Fibroblast of lung (primary cell): ENCODE measurements at places on chromosomes 7 and 10.

DNA sequence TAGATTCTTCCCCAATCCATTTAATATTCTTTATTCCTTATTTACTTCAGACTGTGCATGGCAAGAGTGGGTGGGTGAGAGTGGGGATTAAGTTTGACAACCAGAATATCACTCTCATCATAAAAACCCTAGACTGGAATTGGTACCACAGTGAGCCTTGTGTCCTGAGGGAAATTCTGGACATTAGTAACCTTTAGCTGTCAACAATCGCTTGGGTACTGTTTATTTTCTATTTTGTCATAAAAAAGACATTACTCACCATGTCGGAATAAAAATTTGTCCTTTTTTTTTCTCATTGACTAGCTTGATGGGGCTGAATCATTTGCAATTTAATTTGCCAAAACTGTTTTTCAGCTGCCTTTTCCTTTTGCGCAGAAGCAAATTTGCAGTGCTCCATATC is 176.1 kb upstream of the SEMA3C start:
- DNase-seq, result no peak

DNA sequence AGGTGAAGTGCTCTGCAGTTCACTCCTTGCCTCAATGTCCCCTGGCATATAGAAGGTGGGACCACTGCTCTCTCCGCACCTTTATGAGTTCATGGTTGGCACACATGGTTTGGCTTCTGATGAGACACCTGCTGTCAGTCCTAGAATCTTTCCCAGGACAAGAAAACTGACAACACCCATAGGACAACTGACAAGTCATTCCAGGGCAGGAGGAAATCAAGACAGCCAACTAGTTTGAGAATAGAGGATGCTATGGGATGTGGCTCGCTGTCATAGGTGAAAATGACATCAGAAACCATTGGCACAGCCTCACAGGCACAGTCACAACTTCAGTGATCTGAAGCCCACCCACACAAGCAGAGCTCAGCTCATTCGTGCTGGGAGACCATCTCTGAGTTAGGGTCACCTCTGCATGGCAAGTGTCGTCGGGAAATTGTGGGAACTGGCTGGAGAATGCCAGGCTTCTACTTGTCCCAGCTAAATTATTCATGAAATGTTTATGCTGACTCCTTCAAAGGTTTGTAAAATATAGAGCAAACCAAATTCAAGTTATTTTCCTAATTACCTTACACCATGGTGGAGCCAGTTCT is 762.4 kb downstream of the GRID1 start:
- no peak for DNase-seq

GRCh38 chr10:86821388-86821999 is 65.1 kb downstream of the BMPR1A start:
- peak; percentile 69 for DNase-seq

DNA sequence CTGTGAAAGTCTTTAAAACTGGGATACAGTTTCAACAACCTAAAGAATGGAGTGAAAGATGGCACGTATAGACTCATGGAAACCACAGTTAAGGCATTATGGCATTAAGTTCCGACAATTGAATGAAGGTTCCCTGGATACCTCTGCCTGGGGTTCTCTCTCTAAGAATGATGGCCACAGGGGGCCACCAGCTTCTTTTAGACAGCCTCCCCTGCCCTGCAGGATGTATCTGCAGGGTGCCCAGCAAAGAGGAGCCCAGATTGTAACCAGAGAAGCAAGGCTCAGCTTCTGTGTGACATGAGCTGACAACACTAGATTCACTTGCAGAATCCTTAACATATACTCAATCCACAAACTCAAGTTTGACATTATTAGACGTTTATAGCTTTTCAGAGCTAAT is 645.4 kb downstream of the PARD3 start:
- no peak for DNase-seq

DNA sequence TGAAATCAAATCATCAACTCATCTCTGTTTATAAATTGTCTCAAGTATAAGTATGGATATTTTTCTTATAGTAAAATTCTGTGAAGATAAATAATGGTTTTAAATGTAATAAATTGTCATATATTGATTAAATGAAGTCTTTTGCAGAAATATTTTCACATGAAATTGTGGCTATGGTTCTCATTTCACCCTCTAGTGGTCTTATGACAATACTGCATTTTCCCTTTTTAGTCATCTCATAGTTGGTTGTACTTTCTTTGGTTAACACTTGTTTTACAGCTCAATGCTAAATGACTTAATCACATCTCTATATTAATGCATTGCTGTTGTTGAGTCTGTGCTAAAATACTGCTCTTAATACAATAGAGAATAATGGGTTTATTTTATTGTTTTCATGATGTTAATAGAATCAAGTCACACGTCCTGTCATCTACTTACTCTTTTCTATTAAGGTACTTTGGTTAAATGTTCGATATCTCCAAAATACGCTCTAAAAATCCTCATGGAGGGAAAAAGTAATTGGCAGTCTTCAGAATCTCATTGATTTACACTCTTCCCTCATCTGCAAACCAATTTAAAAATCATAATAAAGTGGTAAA is 38.0 kb upstream of the CACNA2D1 start:
- peak; percentile 17 for DNase-seq
